ENCODE measurements at places on chromosomes 6 and 20.

DNA sequence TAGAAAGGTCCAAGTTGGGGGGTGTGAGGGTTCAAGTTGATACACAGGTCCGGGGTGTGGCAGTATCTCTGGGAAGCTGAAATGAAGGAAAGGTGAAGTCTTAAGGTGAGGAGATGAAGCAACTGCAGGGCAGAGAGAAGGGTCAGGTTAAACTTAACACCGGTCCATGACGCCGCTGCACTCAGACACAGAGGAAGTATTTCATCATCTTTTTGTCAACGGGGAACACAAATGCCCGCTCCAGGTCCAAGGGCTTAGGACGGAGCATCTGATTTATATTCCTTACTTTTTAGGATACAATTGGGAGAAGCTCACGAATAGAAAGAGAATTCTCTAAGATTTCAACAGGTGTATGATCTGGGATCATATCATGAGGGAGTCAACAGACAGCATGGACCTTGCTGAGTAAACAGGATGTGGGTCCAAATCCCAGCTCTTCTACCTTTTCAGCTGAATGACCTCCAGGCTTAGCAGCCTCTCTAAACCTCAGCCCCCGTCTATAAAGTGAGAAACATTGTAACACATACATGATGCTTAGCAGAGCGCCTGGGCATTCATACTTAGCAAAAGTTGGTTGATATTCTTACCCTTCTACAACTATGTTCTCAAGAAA lies 197.5 kb downstream of the ATXN1 start:
- DNase-seq: no peak

DNA sequence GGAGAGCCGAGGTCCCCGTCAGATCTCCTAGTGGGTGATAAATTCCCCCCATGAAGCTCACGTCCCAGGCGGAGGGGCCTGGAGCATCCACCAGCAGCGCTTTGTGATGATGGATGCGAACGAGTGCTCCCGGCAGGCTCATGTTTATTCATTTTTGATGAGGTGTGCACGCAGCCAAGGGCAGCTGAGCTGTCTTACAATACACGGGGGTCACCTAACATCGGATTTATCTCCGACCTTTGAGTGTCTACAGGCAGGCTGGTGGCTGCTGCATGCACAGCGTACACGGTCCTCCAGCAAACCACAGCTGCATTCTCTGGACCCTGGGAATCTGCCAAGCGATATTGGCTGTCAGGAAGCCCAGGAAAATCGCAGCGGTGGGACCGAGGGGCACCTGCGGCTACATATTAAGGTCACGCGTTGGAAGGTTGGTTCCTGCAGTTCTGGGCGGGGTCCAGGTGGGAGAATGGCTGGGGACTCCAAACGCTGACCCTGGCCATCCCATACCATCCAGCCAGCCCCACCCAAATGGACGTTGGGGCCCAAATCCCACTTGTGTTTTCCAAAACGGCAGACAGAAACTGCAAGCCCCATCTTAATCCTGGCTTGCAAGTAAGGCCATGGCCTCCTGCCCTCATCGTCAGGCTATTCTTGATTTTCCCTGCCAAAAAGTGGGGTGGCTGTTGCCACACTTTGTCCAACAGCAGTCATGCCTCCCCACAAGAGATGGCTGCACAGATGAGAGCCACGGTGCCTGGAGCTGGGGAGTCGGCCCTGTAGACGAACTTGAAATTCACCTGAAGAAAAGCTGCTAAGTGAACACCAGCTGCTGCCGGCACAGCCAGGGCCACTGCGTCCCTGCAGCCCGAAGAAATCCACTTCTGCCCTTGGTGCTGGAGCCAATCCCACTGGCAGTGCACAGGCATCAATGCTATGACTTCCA lies 399.9 kb downstream of the TAF4 start:
- DNase-seq: no peak

DNA sequence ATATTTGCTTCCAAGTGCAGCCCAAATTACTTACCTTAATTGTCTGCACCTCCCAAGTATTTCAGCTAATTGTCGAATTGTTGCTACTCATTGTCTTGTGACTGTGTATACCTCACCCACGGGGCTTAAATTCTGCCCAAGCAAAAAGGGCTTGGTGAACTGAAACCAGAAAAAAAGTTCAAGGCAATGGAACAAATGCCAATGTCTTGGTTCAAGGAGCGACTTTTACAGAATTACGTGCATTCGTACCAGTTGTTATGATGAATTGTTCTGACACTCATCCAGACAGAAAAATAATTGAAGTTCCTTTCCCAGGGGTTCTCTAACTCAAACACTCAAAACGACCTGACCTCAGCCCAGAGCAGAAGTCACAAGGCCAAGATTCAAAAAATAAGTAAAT lies 13.9 kb upstream of the PXDC1 start:
- no peak for DNase-seq

DNA sequence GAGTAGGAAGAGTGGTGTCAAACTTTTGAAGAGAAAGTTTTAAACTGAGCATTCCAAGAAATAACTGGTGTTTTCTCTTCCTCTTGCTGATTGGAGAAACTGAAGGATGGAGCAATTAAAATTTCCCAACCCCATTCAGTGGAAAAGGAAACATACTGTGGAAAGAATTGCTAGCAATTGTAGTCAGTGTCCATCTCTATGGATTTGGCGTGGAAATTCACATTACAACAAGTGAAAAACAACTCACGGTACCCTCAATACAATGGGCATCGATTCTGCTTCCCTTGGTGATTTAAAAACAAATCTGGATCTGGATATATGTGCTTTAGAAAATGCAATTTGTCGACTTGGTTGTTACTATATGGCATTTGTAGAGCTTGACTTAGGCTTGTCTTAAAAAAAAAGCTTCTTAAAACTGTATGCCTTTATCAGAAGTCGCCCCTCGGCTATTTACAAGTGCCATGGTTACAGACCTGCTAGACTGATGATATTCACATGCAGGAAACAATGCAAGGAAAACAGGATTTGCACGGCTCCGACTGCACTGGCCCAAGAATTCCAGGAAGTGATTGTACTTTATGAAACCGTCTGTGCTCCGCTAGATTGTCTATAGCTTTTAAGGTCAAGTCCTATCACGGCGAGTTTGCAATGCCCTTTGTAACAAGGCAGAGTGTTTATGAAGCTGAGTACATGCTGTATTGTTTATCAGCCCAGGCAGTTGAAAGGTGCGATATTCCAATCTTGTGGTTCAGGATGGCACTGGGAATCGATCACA lies 131.7 kb upstream of the PHACTR1 start:
- DNase-seq: no peak

GRCh38 chr6:1724124-1724523 lies 114.4 kb downstream of the FOXC1 start:
- DNase-seq: no peak

GRCh38 chr6:3009930-3010329 lies 10.2 kb downstream of the NQO2 start:
- no peak for DNase-seq

DNA sequence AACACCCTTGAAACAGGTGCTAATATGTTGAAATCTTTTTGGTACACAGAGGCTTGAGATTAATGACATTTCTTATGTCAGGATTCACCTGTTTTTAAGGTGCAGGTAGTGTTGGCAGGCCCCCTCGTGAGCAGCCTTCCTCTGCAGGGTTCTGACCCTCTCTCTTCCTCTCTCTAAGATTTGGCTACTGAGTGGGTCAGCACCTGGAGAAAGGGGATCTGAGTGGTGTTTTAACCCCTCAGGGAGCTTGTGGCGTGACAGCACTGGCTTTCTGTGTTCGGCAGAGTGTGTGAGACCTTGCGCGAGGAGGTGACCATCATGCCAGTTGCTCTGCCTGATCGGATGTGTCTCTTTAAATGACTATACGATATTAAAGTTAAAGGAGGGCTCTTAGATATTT lies 37.1 kb downstream of the HIVEP1 start:
- DNase-seq: no peak

GRCh38 chr6:169146521-169146920 lies 107.1 kb downstream of the THBS2 start:
- DNase-seq: no peak

GRCh38 chr6:79818471-79818870 lies 128.9 kb downstream of the ELOVL4 start:
- no peak for DNase-seq

GRCh38 chr6:131122007-131122406 lies 13.3 kb upstream of the AKAP7 start:
- DNase-seq: no peak

DNA sequence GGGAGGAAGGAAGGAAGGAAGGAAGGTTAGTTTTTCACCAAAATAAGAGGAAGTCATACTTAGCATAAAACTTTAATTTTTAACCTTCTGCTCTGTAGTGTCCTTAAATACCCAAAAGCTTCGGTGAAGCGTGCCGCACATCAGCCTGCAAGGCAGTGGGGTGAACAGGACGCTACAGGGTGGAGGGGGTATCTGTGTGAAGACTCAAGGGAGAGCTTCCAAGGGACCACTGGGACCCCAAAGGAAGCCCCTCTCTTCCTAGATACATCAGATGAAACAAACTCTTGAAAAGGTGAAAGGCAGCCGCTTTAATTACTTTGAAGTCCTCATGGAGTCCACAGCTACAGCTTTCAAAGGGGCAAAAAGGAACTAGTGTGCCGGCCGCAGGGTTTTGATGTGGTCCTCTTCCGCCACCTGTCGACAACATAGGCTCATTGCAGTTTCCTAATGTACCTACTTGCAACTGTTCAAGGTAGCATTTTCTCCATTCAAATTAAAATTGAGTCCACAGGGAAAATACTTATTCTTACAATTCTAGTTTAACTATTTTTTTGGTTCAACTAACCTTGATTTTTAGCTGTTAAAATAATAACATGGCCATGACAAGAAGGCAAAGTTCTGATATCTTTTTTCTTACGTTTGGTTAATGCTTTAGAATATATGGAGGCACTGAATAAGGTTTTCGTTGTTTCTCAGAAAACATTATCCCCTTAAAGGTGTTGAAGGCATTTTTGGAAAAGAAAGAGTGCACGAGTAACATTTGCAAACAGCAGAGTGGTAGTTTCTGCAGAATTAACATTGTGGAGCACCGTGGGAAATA lies 135.0 kb upstream of the RIPOR2 start:
- DNase-seq: peak; percentile 89

All from hematopoietic multipotent progenitor cell treated with erythropoietin and hydrocortisone succinate and interleukin-3 and kit ligand, for 8 days (in vitro differentiated cells).